RWPE2 (cell line): ENCODE measurements at places on chromosomes 1 and 21.

- DNase-seq, result no peak
Observed at GRCh38 chr21:43767984-43768867, 7.9 kb downstream of the CSTB start.

- DNase-seq, result no peak
Observed at GRCh38 chr1:230012741-230013140, 54.3 kb upstream of the GALNT2 start.

GRCh38 chr1:199336745-199337640, 690.5 kb upstream of the NR5A2 start:
- no peak for DNase-seq

GRCh38 chr1:31072304-31072746, 6.8 kb upstream of the PUM1 start:
- DNase-seq, result no peak

DNA sequence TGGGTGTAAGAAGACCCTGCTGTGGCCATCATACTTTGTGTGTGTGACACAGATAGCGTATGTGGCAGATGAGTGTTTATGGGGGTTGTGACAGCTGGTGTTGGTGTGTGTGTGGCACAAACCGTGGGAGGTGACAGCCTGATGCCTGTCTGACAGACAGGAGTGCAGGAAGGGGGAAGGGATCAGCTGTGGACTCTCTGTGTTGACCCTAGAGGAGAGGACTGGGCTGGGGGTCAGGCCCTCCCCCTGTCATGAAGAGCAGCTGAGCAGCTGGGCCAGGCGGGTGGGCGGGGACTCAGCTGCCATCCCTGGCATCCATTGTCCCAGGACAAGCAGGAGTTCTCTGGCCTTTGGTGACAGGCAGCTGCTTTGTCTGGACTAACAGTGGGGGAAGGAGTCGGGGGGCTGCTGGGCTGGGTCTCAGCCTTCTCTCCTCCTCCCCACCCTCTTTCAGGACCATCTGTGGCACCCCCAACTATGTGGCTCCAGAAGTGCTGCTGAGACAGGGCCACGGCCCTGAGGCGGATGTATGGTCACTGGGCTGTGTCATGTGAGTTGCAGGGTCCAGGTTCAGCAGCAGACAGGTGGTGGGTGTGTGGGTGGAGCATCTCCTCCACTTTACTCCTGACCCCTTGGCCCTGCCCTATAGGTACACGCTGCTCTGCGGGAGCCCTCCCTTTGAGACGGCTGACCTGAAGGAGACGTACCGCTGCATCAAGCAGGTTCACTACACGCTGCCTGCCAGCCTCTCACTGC, 2.3 kb downstream of the PLK3 start:
- no peak for DNase-seq

DNA sequence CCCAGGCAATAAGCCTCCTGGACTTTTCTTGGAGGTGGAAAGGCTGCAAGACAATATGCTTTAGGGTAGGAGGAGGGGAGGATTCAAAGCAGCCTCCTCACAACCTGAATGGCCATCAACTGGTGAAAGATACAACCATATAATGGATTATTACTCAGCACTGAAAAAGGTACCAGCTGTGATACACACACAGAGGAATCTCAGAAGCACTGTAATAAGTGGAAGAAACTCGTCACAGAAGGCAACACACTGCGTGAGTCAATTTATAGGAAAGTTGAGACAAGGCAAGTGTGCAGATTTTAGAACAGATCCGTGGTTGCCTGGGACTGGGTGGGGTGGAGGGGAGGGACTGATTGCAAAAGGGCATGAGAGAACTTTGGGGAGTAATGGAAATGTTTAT, 64.9 kb upstream of the ZBTB40 start:
- DNase-seq, result no peak

- peak; percentile 96 for DNase-seq
Observed at GRCh38 chr1:3312898-3313575, 141.4 kb upstream of the ARHGEF16 start.

DNA sequence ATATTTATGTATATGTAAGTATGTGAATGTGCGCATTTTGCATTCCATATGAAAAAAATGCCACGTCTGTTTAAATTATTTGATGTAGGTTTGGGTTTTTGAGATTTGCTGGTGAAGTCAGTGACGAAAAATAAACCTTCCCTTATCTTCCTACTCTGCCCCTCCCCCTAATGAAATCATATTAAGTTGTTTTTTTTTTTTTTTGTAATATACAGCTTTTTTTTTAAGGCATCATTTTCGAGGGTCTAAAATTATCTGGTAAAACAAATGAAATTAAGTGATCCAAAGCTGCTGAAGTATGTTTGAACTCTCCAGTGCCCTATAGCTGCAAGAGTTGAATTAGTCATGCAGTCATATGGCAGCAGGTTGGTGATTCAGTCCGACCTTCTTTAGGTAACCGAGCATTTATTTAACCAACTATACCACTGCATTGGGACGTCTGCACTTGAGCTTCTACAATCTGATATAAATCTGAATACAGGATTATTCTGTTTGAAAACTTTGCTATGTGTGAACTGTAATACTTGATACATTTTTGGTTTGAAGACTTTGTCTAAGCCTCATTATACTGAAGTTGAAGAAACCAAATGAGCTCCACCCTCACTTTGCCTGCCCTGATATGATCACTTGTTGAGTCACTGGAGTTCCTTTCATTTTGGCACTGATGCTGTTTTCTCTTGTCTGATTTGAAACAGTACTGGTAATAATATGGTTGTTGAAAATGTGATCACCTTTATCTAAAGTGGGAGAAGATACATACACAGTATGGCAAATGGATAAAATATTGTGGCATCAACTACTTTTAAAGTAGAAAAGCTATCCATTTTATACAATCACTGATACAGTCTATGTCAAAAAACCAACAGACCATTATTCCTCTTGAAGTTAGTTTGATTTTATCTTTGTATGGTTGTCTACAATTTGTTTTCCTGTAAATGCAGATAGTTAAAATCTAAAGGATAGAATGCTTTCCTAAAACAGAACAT, 11.7 kb downstream of the PDIK1L start:
- DNase-seq, result no peak

- DNase-seq, result no peak
Observed at GRCh38 chr1:21534674-21535378, 25.6 kb downstream of the ALPL start.

GRCh38 chr1:19187852-19188251, 22.2 kb downstream of the UBR4 start:
- DNase-seq, result no peak

GRCh38 chr1:114109981-114110380, 43.7 kb downstream of the SYT6 start:
- DNase-seq, result no peak

DNA sequence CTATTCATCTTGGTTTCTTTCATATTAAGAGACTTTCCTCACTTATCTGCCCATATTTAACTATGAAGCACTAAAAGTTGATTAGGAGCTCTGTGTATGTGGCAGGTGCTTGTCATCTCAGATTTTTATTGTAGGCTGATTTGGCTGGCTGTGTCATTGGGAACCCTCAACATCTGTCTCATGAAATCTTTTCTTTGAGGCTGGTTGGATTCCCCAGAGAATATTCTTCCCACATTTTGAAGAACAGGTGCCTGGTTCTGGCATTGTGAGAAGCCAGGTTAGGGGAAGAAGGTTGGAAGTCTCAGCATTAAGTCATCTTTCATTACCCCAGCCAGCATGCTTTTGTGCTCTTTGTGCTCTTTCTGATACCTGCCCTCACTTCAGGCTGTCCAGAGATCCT, 37.1 kb downstream of the EEIG2 start:
- DNase-seq, result no peak

DNA sequence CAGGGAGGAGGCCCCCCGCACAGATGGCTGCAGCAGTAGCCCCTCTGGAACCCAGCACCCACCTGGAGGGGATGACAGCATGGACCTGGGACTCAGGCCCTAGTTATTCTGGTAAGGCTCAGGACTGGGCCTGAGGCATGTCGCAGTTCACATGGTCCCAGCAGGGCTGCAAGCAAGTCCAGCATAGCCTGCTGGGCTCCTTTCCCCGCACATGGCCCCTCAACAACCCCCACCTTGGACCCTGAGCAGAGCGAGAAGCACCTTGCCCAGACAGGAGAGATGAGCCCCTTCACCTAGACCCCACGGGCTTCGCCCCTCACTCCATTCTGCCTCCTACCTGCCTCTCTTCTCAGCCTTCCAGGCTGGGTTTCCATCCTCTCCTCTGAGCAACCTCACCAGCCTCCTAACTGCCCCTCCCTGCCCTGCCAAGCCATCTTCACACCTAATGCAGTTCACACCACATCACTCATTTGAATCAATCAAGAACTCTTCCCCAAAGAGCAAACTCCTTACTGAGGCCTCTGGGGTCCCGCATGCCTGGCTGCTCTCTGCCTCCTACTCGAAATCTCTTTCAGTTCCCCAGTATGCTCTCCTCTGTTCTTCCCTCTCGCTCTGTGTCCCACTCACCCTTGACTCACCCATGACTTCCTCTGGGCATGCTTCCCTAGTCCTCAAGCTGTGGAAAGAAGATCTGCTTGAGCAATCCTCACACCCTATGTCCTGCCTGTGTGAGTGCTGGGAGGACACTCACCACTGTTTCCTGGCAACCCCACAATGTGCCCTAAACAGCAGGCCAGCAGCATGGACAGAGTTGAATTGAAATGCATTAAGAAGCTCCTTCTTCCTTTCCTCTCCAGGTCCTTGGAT, 9.4 kb upstream of the THEMIS2 start:
- no peak for DNase-seq
